Inflammatory macrophage treated with lipopolysaccharide for 4 hours (primary cell): ENCODE measurements at places on chromosomes 12 and 14.

GRCh38 chr12:56160193-56160763 lies 2.1 kb downstream of the MYL6 start:
- DNase-seq, result peak; percentile 34

DNA sequence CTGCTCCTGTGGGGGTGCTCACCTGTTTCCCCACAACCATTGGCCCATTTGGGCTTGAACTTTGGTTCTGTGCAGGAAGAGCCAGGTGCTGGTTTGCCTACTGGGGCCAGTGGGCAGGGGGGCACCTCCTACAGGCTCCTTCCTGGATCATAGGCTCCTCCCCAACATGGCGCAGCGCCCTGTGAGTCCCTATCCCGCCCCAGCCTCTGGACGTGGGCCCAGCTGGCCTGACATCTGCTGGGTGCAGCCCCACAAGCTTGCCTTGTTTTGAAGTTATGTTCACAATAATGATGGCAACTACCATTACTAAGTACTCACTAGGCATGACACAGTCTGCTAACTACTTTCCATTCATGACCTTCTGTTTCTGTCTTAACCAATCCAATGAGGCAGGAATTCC lies 147.8 kb downstream of the RBM19 start:
- no peak for DNase-seq

GRCh38 chr12:104538891-104539462 lies 82.2 kb downstream of the CHST11 start:
- DNase-seq, result no peak

DNA sequence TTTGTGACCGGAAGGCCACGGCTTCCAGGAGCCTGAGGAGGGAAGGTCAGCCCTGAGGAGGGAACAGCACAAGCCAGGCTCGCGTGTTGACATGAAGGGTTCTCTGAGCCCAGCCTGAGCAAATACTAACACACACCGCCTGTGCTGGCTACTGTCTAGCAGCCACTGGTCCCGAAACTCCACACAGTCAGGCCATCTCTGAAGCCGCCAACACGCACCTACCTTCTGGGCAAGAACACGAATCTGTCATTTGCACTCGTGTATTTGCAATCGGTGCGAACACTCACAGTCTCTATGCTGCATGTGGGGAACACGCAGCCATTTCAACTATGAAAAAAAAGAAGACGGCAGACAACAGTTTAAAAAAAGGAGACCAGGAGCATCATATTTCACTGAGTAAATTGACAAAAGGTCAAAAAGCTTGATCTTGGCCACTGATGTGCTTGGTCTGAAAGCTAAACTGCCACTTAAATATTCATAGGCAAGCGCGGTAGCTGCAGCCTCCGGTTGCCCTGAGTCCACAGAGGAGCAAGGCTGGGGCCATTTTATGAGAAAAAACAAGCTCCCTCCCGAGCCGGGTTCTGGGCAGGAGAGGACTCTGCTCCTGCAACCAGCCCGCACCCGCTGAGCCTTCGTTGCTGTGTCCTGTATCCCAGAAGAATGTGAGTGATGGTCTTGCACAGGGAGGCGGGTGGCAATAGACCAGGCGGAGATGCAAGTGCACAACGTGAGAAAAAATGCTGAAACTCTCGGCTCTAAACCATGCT lies 57.8 kb downstream of the RIMBP2 start:
- no peak for DNase-seq

- DNase-seq, result no peak
Observed at GRCh38 chr12:112750971-112751370, 40.6 kb upstream of the RPH3A start.

- DNase-seq, result no peak
Observed at GRCh38 chr12:21528953-21529352, 2.9 kb downstream of the SPX start.

GRCh38 chr12:27012982-27013255 lies 1.3 kb downstream of the TM7SF3 start:
- DNase-seq, result no peak
